ENCODE measurements at places on chromosomes 4 and X.

GRCh38 chrX:38500866-38501265, 60.5 kb upstream of the TSPAN7 start:
- no peak for DNase-seq

- no peak for DNase-seq
Observed at GRCh38 chrX:90883479-90883878, 551.2 kb upstream of the PABPC5 start.

DNA sequence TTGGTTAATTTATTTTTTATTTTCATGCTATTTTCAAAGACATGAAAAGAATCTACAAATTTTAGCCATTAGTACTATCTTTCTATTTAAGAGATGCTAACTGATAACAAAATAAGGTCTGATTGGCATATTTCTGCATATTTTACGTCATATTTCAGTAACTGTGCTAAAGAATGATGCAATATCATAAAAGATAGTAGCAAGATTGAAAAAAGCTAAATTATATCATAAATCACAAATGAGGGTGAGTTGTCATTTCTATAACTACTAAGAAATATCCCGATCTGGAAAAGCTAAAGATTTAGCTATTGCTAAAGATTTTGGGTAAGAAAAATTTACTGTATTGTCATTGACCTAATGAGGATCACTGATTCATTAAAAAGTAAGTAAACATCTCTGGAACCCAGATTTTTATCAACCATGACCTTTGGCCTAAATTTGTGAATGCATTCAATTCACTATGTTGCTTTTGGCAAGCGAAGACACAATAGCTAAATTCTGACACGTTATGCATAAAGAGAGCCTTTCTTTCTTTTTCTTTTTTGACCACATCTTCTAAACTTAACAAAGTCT, 103.6 kb downstream of the HPGD start:
- no peak for DNase-seq

- DNase-seq = no peak
Observed at GRCh38 chr4:52894443-52894842, 32.3 kb downstream of the RASL11B start.

GRCh38 chr4:48047421-48047844, 30.9 kb downstream of the NIPAL1 start:
- DNase-seq = no peak

DNA sequence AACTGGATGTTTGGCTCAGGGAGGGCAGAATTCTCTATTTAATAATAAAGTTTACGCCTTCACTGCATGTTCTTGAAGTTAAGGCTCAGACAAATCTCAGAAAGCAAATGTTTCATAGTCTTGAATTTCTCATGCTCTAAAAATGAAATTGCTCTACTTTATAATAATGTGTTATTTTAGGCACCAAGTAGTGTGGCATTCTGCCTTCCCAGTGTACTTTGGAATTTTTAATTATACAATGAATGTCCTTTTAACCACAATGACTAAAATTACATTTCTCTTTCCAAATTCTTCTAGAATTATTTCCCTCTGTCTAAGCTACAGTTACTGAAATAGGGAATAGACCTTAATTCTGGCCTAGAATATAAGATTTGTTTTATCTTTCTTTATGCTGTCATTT, 97.9 kb upstream of the PDE5A start:
- DNase-seq = no peak

GRCh38 chrX:10166731-10167151, 10.0 kb downstream of the CLCN4 start:
- DNase-seq = no peak

- DNase-seq = peak; percentile 66
Observed at GRCh38 chrX:130704053-130705038, 198.7 kb downstream of the ENOX2 start.

GRCh38 chrX:75421688-75422230, 101.1 kb downstream of the ZDHHC15 start:
- no peak for DNase-seq

- DNase-seq = no peak
Observed at GRCh38 chrX:21014326-21014725, 359.9 kb upstream of the CNKSR2 start.

GRCh38 chr4:101807351-101807750, 16.8 kb downstream of the BANK1 start:
- DNase-seq = no peak

- DNase-seq = no peak
Observed at GRCh38 chr4:1991596-1992434, 17.0 kb downstream of the NELFA start.

- peak; percentile 59 for DNase-seq
Observed at GRCh38 chrX:140733766-140734342, 24.3 kb downstream of the LINC00632 start.

- DNase-seq = peak; percentile 77
Observed at GRCh38 chrX:11381464-11381863, 88.3 kb downstream of the AMELX start.

DNA sequence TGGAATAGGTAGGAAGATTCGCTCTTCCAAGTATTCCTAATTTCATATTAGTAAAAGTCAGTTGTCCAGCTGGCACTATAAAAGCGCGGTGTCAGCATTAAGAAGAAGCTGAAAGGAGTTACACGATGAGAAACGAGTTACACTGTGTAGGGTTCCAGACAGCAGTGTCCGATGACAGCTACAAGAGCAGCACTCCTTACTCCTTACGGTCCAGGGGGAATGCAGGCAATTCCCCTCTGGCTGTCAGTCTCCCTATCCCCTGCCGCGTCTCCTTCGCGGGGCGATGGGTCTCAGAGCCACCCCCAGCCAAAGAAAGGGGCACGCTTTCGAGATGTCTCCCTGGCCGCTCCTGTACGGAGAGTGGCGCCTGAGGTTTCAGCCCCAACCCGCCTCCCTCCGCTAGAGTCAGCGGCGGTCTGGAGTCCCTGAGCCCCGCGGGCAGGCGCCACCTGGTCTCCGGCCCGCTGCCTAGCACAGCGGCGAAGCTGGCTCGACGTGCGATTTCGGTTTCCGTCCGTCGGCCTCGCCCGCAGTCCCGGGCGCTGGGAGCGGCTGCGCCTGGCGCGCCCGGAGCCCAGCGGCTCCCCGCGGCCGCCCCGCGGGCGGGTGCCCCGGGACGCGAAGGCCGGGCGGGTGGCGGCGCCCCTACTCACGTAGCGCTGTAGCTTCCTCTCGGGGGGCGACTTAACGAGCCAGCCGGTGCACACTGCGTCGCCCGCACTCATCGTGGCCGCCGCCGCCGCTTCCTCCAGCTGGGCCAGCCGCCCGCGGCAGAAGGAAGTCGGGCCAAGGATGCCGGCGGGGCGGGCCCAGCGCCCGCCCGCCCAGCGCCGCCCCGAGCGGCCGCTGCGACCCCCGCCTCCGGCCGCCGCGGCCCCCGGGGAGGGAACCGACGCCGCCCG, at the start of gene GAB3:
Gene GAB3 (minus strand): TSS at position 777 of the 902 bp plus-strand sequence. CDS start 52 bp downstream, at position 725.
- peak; percentile 28 for DNase-seq

- peak; percentile 24 for DNase-seq
Observed at GRCh38 chrX:135463937-135464336, 42.2 kb downstream of the SMIM10L2A start.

DNA sequence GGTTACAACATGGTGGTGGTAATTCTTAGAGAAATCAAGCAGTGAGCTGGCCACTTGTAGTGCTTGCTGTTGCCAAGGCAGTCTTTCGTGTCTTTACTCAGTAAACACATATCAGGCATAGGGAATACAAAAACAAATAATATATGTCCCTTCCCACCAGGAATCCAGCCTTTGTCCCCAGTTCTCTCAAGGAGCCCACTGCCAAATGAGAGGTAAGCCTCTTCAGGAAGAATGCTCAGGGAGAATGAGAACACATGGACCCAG, 421 bp upstream of the PLAC1 start:
- no peak for DNase-seq

DNA sequence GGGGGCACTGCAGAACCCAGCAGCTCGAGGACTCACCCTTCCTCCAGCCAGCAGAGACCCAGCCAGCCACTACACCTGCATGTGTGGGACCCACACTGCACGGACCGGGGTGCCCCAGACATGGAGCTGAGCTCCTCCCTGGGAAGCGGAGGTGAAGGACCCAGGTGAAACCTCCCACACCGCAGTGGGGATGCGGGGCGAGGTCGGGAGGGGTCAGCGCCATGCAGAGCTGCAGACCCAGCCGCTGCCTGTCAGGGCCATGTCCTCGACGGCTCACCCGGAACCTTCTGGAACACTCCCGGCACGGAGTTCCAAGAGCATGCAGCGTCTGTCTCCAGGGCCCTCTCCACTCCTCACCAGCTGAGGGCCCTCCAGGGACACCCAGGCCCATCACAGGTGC, 42.6 kb downstream of the GAK start:
- DNase-seq = no peak

- DNase-seq = peak; percentile 7
Observed at GRCh38 chr4:174255786-174256185, 27.7 kb downstream of the FBXO8 start.

- no peak for DNase-seq
Observed at GRCh38 chrX:37847733-37848197, 394 bp upstream of the DYNLT3 start.

GRCh38 chrX:38632516-38632915, 71.2 kb downstream of the TSPAN7 start:
- DNase-seq = no peak

DNA sequence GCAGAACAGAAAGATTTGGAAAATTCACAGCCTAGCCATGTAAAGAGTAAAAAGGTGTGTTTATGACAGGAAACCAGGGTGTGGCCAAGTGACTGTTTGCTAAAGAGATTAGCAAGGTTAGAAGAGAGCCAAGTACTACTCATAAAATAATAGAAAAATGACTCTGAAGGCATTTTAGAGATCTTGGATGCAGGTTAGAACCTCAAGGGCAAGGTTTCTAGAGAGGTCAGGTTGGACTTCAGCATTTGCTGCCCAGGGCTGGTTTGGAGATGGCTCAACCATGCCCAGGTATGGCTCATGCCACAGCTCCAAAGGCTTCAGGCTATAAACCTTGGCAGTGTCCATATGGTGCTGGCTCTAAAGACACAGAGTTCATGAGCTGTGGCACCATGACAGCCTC, 40.6 kb upstream of the ADGRA3 start:
- DNase-seq = peak; percentile 41

- DNase-seq = no peak
Observed at GRCh38 chrX:107565015-107565414, 63.3 kb upstream of the PRPS1 start.

DNA sequence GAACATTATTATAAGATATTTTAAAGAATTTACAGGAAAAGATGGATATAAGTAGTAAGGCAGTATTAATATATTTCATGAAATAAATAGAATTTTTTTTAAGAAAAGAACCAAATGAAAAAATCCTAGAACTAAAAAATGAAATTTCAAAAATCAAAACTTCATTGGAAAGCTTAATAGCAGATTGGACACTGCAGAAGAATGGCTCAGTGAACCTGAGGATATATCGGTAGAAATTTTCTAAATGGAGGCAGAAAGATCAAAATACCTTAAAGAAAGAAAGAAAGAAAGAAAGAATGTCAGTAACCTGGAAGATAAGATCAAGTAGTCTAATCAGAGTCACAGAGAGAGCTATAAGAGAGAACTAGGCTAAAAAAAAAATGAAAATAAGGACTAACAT, 21.3 kb upstream of the FAM13A start:
- no peak for DNase-seq

DNA sequence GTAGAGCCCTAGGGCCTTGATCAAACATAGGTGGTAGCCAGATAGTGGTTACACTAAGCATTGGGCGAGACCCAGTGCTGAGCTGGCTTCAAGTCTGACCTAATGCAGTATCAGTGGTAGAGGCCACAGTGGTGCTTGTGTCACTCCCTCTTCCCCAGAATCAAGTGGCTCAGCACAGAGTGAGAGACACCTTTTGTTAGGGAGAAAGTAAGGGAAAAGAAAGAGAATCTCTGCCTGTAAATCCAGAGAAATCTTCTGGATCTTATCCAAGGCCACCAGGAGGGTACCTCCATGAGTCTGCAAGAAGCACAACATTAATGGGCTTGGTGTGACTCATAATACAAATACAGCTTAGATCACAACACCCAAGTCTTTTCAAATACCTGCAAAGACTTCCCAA, 117.7 kb upstream of the SLC6A14 start:
- DNase-seq = peak; percentile 76

- peak; percentile 8 for DNase-seq
Observed at GRCh38 chr4:38612646-38613414, 51.2 kb upstream of the KLF3 start.

- no peak for DNase-seq
Observed at GRCh38 chr4:123104310-123105025, 182.1 kb upstream of the NUDT6 start.

DNA sequence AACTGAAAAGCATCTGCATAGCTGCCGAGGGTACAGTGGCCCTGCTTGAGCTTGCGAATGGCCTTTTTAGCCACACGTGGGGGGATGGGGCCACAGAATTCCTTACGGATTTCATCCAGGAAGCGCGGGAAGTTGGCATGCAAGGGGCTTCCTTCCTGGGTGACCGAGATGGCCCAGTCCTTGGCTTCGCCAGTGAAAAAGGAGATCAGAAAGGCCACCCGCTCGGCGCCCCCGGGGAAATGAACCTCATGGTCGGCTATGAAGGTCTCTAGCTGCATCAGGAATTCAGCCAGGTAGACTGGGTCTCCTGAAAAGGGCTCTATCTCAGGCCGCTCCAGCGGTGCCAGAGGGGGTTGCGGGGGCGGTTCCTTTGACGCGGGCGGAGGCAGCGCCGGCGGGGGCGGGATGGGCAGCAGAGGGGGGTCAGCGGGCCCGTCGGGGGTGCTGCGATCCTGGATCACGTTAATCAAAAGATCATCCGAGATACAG, 909 bp downstream of the RTL5 start:
- DNase-seq = no peak

DNA sequence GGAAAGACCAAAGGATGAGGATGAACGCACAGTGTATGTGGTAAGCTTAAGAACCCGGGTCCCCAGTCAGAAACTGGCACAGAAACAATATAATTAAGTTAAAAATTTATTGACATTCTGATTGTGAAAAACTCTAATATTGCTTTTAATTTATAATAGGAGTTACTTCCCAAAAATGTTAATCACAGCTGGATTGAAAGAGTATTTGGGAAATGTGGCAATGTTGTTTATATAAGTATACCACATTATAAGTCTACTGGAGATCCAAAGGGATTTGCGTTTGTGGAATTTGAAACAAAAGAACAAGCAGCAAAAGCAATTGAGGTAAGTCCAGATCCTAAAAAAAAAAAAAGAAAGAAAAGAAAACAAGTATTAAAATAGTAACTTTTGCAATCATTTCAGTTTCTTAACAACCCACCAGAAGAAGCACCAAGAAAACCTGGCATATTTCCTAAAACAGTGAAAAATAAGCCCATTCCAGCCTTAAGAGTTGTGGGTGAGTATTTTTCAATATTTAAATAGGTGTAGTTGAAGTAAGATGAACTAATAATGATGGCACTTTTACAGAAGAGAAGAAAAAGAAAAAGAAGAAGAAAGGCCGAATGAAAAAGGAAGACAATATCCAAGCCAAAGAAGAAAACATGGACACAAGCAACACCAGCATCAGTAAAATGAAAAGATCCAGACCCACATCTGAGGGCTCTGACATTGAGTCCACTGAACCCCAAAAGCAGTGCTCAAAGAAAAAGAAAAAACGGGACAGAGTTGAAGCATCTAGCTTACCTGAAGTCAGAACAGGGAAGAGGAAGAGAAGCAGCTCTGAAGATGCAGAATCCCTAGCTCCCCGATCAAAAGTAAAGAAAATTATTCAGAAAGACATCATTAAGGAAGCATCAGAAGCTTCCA, 9.9 kb downstream of the LARP7 start:
- DNase-seq = no peak

GRCh38 chr4:22407361-22407760, 108.5 kb downstream of the ADGRA3 start:
- DNase-seq = no peak

GRCh38 chrX:70039758-70040157, 10.0 kb downstream of the AWAT2 start:
- DNase-seq = peak; percentile 31

GRCh38 chr4:19178835-19179234, 1072.9 kb upstream of the SLIT2 start:
- DNase-seq = no peak
